Activated naive CD8-positive, alpha-beta T cell treated with anti-CD3 and anti-CD28 coated beads, Interleukin-2, amount 10 ng/mL, durations not matched to agents 7 days and 5 days (primary cell): ENCODE measurements at places on chromosomes 5 and 9. TPM values are rescaled to one million over a fixed set of nuclear protein-coding genes. Genes with fewer than 3 reads are reported as not detected.

IER5L gene
- 8.6 TPM for total RNA-seq

C9orf50 gene
- total RNA-seq: not detected

- H3K36me3 ChIP-seq: no peaks in the 10 kb centered on the region
- DNase-seq: no peak
- H3K27me3 ChIP-seq: peaks cover 7% of the 10 kb centered on the region
- H3K4me3 ChIP-seq: no peak overlapping the region
- H3K4me1 ChIP-seq: no peaks in the 10 kb centered on the region
Observed at GRCh38 chr9:130982636-130983358, 26.2 kb upstream of the LAMC3 start.

DNA sequence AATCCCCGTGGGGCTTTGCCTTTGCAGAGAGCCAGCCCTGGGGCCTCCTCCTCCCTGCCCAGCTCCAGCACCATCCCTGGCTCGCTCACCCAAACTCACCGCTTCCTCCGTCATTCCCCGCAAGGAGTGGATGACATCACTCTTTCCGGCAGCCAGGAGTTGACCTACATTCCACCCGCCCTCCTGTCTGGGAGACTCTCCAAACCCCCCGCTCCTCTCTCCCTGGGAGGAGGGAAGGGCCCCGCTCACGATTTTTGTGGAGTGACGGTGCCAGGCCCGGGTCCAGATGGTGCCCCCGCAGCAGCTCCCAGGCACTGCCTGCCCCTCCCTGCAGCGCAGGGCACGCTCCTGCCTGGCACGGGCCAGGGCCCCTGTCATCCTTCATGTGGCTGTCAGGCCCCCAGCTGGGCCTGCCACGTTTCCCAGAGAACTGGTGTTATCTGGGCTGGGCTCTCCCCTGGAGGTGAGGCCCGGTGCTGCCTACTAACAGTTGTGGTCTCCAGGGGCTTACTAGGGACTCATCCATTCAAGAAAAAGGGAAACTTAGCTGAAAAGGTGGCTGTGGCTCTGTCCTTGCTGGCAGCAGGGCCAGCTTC is 52.3 kb downstream of the NTNG2 start:
- peaks cover 4% of the 10 kb centered on the region for H3K4me1 ChIP-seq
- H3K36me3 ChIP-seq: no peaks in the 10 kb centered on the region
- H3K27me3 ChIP-seq: no peaks in the 10 kb centered on the region
- no peak for DNase-seq
- H3K4me3 ChIP-seq: no peak overlapping the region
- no peak overlapping the region for H3K27ac ChIP-seq

GRCh38 chr5:132263548-132264261 is 6.2 kb downstream of the PDLIM4 start:
- no peak for DNase-seq
- H3K4me3 ChIP-seq: no peak overlapping the region
- H3K27ac ChIP-seq: peak overlapping the region; percentile 35
- H3K4me1 ChIP-seq: peaks cover 12% of the 10 kb centered on the region
- H3K36me3 ChIP-seq: no peaks in the 10 kb centered on the region

- no peaks in the 10 kb centered on the region for H3K4me1 ChIP-seq
- DNase-seq: no peak
- H3K36me3 ChIP-seq: no peaks in the 10 kb centered on the region
Observed at GRCh38 chr5:53355316-53355715, 125.1 kb upstream of the FST start.

DNA sequence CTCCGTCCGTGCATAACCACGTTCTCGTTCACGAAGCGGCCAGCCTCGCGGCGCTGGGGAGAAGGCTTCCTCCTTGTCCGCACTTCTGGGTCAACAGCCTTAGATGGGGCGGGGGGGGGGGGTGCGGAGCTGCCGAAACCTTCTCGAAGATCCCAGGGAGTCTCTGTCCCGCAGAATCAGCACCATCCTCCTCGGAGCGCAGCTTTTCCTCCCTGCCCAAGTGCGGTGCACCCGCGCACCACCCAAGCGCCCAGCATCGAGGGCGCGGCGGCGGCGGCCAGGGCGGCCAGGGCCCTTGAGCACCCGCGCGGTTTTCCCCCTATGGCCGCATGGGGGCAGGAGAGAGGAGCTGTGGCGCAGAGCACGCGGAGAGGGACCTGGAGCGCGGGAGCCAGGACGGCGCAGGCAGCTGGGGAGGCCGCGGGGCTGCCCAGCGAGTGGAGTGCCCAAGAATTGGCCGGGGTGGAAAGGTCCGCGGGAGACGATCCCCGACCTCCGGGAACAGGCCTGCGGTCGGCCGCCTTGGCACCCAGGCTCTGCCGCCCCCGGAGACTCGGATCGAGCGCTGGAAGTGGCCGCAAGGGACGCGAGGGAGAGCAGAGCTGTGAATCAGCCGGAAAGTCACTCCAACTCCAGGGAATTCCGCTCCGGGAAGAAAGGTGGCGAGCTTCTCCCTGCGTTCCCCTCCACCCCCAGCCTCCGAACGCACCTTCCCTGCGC is 43.1 kb downstream of the TMEM174 start:
- peaks cover 77% of the 10 kb centered on the region for H3K27me3 ChIP-seq
- H3K4me1 ChIP-seq: peaks cover 2% of the 10 kb centered on the region
- H3K27ac ChIP-seq: no peak overlapping the region
- DNase-seq: peak; percentile 75
